Suppressor macrophage treated with lipopolysaccharide for 4 hours (primary cell): ENCODE measurements at places on chromosomes 5 and 9.

- DNase-seq = no peak
These were observed 324.1 kb upstream of the TNC start for GRCh38 chr9:115442054-115442453.

DNA sequence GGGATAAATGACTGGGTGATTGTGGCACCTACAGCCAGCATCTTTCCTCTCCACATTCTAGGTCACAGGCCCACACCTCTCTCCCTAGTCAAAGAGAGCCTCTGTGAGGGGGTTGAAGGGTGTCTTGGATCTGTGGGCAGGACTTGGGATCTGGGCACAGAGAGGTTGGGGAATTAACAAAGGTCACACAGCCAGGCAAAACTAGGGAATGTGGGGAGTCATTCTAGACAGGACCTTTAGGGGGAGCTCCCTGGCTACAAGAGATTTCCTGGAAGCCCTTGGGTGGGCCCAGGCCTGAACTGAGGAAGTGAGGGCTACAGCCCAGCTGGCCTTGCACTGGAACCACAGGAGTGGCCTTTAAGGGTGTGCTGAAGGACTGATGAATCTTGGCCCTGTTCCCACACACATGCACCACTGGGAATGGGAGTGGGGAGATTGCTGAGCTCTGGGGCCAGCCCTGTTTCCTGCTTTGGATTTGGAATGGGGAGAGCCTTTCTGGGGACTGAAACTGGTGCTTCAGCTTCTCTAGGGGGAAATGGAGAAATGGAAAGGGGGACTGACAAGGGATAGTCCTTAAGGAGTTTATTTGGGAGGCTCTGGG lies 12.4 kb upstream of the CXXC5 start:
- DNase-seq = peak; percentile 85

GRCh38 chr9:131179561-131180219 lies 54.3 kb downstream of the NUP214 start:
- no peak for DNase-seq

DNA sequence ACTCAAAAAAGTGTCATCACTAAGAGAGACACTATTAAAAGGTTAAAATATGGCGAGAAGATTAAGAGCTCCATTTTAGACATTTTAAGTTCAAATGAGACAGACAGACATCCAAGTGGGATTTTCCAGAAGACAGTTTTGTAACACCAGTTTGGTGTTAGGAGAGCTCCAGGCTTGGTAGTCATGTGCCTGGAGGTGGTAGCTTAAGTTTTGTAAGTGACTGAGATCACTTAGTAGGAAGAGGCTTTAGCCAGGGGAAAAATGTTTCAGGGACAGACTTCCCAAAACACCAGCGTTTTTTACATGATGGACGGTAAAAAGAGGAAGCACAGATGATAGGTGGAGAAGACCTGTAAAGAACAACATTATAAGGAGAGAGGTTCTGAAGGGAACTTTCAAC lies 150.3 kb downstream of the GIN1 start:
- peak; percentile 21 for DNase-seq
